ENCODE measurements at places on chromosomes 2 and 18. TPM values are rescaled to one million over a fixed set of nuclear protein-coding genes. Genes with fewer than 3 reads are reported as not detected.
A peak's percentile ranks its signal among the peaks of the same experiment; 100 is the strongest.

DNA sequence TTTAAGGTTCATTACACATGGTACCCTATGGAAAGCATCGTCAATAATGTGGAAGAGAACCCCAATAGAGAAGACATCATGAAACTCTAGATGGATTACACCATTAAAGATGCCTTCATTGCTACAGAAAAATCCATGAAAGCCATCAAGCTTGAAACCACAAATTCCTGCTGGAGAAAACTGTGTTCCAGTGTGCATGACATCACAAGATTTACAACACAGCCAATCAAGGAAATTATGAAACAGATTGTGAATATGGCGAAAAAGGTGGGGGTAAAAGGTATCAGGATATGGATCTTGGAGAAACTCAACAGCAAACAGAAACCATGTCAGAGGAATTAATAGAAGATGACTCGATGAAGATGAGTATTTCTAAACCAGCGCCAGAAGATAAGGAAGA, 200.0 kb downstream of the SLC4A10 start:
- no peak for DNase-seq

The ASAP2 gene
- total RNA-seq, result 0.97 TPM

The EMILIN2 gene
- 18.7 TPM for total RNA-seq

DNA sequence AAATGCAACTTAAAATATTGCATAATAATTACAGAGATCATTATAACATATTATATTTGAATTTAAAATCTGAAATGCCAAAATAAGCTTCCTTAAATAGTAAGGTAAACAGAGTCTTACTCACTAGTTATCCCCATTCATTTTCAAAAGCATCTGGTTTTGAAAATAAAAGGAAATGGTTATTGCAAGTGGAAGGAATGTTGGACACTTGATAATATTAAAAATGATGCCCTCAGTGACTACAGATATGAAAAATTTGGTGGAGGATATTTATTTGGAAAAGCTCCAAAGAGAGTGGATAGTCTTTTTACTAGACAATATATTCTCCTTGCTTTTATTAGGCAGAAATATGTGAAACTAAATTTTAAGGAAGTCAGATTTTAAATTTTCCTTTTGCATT, 39.7 kb downstream of the CDH19 start:
- no peak for DNase-seq

DNA sequence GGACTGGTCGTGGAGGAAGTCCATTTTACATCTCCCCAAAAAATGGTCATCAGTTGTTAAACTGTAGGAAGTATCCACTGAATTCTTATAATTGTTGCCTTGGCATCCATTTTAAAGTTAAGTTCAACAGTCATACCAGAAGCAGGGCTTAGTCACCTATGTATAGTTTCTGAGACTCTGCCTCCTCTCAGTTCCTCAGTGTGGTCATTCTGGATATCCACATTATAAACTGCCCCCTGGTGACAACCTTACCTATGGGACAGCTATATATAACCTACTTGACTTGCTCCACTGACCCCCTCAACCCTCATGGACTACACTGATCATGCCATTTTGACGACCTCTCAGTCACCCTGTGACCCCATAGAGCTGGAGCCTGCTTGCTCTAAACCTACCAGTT, 617.0 kb downstream of the LRP1B start:
- DNase-seq, result no peak

The DYNAP gene
- not detected for total RNA-seq

GRCh38 chr2:18925296-18925695, 335.9 kb upstream of the NT5C1B start:
- no peak for DNase-seq

DNA sequence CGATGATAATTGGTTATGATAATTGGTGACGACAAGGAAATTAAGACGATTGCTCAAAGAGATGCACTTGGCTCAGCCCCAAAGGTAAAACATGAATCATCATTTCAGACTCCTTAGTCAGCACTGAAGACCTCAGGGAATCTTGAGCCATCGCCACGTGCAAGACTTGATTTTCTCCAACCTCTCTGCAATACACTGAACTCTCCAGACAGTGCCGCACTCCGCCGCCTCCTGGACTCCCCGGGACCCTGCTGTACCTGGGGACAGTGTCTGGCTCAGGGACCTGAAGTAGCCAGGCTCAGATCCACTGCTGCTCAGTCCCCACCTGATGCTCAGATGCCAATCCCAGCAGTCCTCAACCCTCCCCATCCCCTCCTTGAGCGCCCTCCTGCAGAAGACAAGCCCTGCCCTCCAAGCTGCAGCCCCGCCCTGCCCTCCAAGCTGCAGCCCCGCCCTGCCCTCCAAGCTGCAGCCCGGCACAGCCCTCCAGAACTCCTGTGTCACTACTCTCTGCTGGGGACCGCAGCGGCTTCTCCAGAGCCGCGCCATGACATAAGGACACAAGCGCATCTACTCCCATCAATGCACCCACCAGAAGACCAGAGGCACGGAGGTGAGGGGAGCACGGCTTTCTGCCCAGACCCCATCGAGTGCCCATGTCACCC, 1.1 kb downstream of the TMEM18 start:
- peak; percentile 50 for DNase-seq

DNA sequence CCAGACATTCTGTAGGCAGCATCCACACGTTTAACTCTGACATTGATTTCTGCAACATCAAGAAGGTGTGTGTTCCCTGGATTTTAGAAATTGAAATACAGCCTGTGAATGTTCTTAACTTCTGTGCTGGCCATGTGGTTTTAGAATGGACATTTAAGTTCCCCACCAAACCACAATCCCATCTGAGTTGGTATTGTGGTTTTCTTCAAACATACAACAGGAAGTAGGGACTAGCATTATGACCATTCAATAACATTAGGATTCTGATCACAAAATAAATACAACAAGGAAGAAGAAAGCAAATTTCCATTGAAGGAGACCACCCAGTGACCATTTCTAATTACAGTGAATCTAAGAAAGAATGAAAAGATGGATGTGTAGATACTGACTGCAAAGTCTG, 51.2 kb downstream of the MAP3K20 start:
- no peak for DNase-seq

DNA sequence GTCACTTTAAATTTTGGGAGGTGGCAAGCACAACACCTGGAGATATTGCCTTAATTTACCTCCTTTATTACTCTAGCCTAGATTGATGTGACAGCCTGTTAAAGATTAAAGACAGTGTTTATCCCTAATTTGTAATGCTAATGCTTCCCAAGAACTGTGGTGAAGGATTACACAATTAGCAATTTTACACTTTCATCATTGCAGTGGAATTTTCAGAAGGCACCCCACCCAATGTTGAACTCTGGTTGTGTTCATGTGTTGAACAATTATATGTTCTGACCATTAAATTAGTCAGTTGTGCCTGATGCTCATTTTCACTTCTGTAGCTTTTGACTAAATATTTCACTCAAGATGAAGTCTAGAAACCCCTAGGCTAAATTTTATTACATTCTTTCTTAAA, 317.1 kb upstream of the CWC22 start:
- DNase-seq, result no peak

DNA sequence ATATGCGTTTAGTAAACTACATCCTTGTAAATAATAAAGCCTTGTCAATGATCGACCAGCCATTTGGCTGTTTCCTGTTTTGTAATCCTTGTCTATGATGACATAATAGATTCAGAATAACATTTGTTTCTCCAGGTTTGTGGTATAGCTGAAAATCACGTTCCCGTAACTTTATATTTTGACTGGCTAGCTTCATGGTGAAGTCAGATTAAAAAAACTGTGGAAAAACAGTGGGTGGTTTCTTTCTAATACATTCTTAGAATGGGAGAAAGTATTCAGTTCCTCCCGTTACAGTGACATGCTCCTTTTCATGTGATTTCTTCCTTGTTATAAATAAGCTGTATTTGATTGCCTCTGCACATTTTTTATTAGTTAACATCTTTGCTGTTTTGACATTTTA, 366.9 kb downstream of the NYAP2 start:
- DNase-seq, result no peak

DNA sequence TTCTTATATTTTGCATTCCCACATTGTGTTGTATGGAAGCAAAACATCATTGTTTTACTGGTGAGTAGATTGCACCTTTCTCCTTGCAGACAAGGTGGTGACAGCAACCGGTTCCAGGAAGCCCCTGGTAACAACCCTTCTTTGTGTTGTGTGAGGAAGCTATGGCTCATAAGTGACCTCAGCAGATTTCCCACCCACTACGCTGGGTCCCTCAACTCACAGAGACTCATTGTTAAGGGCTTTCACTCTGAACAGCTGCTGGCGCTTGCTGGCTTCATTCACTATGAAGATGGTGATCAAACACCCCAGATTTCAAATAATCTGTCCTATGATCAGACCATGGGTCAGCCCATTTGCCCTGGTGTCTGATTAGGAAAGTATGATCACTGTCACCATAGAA, 53.4 kb downstream of the WIPF1 start:
- DNase-seq, result peak; percentile 59

DNA sequence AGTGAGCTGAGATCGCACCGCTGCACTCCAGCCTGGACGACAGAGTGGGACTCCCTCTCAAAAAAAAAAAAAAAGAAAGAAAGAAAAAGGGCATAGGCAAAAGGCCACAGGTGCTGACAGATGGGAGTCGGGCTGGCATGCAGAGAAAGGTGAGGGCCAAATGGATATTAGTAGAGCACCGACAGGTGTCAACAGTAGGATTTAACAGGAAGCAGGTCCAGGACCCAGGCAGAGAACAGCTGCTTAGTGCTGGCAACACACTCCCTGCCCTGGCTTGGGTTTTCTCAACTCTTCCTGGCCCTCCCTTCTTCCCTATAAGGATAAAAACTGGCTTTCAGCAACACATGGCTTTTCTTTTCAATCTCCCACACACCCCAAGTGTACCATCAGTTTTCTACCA, 84.9 kb downstream of the MRO start:
- no peak for DNase-seq

DNA sequence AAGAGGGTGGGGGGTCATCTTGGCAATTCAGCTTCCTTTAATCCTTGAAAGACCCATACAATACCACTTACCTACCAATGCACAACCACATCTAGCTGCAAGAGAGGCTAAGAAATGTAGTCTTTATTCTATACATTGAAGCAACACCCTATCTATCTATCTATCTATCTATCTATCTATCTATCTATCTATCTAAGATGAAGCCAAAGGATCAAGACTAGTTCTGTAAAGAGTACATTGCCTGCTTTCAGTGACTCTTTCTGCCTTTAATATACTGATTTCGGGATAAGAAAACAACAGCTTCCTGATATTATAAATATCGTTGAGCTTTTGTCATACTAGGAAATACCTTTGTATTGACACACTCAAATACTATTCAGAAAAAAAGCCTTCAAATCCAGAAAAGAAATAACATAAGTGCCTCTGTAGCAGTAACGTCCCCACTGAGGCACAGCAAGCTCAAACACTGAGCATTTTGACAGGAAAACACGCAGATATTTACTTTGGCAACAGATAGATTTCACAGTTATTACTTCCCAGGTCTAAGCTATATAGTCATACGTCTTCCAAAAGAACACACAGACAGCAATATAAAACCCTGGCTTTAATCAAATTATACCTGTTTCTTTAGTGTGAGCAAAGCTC, 139.4 kb upstream of the SERTAD2 start:
- DNase-seq, result no peak

GRCh38 chr2:188519136-188519535, 227.5 kb downstream of the GULP1 start:
- no peak for DNase-seq

The TRIM43 gene
- not detected for total RNA-seq

DNA sequence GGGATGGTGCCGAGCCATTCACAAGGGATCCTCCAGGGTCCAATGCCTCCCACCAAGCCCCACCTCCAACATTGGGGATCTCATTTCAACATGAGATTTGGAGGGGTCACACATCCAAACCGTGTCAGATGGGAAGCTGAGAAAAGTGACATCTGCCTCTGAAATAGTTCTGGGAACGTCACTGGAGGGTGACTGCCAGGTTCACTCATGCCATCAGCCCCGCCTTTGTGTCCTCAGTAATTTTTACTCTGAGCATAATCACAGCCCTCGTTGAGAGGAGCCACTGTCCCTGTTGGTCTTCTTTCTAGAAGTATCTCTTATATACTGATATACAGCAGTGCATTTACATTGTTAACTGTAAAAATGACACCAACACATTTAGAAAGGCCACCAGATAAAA, 67.4 kb downstream of the KLHL29 start:
- DNase-seq, result no peak

The D2HGDH gene
- total RNA-seq, result 27.5 TPM

The OSR1 gene
- not detected for total RNA-seq

The NAT8 gene
- total RNA-seq, result not detected

- no peak for DNase-seq
Measured at GRCh38 chr2:124281541-124281940, 256.5 kb downstream of the CNTNAP5 start.

The LYG2 gene
- total RNA-seq, result not detected

- no peak for DNase-seq
Measured at GRCh38 chr2:236167297-236168109, 683 bp downstream of the GBX2 start.

DNA sequence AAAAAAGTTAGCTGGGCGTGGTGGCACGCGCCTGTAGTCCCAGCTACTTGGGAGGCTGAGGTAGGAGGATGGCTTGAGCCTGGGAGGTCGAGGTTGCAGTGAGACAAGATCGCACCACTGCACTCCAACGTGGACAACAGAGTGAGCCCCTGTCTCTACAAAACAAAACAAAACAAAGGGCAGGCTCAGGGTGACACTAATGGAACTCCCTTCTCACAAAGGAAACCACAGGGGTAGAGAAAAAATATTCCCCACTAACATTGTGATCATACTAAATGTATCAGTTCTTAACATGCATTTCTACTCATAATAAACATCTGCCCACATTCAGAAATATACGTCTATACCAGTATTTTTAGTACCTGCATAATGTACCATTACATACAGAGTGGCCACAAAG, 21.1 kb downstream of the STAM2 start:
- DNase-seq, result no peak

DNA sequence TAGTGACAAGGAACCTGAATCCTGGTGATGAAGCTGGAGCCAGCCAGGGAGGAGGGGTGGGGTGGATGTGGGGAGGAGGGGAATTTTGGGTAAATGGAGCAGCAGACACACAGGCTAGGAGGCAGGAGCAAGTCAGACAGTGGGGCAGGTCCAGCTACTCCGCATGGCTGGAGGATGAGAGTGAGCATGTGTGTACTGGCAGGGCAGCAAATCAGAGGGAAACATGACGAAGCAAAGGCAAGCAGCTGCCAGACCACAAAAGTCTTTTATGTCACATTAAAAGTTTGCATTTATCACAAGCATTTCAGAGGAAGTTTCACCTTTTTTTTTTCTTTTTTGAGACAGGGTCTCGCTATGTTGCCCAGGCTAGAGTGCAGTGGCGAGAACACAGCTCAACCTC, 11.9 kb upstream of the KIDINS220 start:
- DNase-seq, result no peak

GRCh38 chr2:187708272-187708671, 154.0 kb upstream of the TFPI start:
- DNase-seq, result no peak

- no peak for DNase-seq
Measured at GRCh38 chr2:84686783-84687476, 170.6 kb downstream of the DNAH6 start.

Measured in activated CD4-positive, alpha-beta memory T cell treated with anti-CD3 and anti-CD28 coated beads for 36 hours (primary cell).